ENCODE measurements at places on chromosomes 7 and 10.

DNA sequence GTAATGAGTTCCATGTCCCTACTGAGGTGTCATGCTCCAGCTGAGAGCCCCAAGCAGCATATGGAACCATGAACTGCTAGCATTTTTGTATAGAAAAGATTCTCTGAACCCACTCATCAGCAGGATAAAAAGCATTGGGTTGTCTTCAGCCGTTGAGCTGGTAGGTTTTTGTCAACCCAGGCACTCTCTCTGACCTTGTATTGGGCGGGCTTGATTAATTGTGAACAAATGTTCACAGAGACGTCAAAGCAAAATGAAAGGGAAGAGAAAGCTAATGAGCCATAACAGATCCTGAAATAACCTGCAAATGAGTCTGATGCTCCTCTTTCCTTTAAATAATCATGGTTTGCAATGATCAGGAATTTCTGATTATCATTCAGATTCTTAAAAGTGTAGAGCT lies 924.7 kb upstream of the CELF2 start:
- no peak for DNase-seq

DNA sequence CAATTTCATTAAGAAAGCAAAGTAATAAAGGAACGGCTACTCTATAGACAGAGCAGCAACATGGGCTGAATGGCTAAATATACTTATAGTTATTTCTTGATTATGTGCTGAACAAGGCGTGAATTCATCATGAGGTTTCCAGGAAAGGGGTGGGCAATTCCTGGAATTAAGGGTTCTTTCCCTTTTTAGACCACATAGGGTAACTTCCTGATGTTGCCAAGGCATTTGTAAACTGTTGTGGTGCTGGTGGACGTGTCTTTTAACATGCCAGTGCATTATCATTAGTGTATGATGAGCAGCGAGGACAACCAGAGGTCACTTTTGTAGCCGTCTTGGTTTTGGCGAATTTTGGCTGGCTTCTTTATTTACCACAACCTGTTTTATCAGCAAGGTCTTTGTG lies 28.5 kb upstream of the ZMYND11 start:
- DNase-seq: no peak

DNA sequence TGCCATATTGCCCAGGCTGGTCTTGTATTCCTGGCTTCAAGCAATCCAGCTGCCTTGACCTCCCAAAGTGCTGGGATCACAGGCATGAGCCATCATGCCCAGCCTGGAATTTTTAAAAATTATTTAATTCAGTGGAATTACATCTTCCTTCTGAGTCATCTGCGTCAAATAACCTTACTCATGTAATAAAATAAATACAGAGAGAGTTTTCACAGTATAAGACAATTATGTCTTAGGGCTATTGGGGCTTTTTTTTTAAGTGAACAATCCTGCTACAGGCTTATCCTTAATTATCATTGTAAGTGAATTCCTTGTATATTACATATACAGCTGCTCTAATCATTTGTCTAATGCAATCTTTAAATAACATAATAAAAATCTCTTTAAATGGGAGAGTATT lies 108.3 kb downstream of the MAPK8 start:
- peak; percentile 87 for DNase-seq

DNA sequence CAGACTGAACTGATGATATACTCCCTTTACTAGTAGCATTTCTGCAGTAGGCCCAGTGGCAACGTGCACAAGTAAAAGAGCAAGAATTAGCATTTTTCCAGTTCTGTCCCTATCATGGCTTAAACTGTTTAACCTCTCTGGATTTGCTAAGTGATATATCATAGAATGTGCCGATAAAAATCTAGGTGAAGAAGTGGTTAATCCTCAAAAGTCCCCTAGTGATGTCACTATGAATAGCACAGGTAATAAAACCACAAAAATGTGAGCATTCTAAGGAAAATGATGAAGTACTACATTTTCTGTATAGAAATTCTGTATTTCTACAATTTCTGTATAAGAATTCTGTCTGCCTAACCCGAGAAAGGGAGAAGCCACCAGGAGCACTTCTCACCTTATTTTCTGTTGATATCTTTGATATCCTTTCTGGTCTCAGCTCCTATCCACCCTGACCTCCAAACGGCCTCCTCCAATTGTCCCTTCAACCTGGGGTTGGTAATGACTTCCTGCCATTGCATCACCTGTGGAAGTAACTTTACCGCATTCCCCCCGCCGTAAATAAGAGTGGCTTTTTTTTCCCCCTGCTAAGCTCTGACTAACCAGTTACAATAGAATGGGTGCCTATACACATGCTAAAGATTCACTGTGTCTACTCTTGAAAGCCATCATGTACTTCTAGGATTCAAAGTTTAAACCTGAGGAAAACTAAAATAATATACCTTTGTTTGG lies 155.9 kb upstream of the ASAH2 start:
- no peak for DNase-seq

DNA sequence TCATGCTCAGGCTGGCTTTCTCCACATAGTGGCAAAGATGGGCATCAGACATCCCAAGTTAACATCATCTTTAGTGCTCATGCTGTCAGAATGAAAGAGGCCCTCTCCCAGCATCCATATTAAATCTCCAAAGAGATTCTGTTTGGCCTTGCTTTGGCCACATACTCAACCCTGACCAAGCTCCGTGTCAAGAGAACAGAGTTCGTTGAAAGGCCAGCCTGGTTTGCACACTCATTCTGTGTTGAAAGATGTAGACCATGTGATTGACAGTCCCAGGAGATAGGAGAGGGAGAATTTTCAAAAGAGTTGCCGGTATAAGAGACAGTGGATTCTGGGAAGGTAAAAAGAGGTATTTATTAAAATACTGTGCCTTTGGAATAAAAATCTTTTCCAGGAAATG lies 19.7 kb downstream of the MET start:
- DNase-seq: peak; percentile 55

DNA sequence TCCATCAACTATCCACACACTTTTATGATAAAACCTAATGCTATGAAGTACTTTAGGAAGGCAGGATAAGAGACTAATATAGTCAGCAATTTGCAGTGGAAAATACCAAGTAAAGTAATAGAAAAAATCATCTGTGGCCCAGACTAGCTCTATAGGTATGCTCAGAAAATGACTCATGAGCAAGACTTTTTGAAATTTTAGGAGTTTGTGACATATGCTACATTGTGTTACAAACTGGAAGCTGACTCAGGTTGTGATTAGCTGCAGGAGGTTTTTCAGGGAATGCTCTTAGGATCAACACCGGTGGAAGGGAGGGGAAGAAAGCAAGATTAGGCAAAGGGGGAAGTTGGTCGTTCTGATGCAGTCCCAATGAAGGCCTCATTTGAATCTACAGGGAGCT lies 56.1 kb downstream of the FEZF1 start:
- no peak for DNase-seq

- DNase-seq: no peak
Measured at GRCh38 chr10:58963101-58963534, 213.3 kb upstream of the PHYHIPL start.

GRCh38 chr7:92156990-92157389 lies 22.0 kb downstream of the LRRD1 start:
- DNase-seq: no peak

GRCh38 chr10:52463826-52464225 lies 149.7 kb downstream of the DKK1 start:
- no peak for DNase-seq

DNA sequence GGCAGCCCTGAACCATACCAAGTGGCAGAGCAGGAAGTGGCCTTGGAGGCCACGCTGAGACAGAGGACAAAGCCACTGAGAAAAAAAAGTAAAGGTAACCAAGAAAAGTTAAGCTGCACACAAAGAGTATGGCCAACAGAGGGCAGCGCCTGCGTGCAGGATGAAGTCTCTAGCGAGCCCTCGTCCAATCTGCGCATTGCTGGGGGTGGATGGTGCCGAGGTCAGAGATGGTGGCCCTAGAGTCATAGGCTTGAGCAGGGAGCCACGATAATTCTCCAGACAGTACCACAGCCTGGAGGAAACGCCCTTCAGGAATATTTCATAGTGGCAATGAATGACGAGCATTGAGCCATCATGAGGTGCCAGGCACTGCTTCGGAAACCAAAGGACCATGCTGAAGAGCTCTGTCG lies 9.7 kb downstream of the ATP6V0E2 start:
- DNase-seq: peak; percentile 48

- no peak for DNase-seq
Measured at GRCh38 chr7:112897839-112898431, 107.7 kb upstream of the TMEM168 start.

- no peak for DNase-seq
Measured at GRCh38 chr10:55398497-55398882, 597.5 kb upstream of the PCDH15 start.

DNA sequence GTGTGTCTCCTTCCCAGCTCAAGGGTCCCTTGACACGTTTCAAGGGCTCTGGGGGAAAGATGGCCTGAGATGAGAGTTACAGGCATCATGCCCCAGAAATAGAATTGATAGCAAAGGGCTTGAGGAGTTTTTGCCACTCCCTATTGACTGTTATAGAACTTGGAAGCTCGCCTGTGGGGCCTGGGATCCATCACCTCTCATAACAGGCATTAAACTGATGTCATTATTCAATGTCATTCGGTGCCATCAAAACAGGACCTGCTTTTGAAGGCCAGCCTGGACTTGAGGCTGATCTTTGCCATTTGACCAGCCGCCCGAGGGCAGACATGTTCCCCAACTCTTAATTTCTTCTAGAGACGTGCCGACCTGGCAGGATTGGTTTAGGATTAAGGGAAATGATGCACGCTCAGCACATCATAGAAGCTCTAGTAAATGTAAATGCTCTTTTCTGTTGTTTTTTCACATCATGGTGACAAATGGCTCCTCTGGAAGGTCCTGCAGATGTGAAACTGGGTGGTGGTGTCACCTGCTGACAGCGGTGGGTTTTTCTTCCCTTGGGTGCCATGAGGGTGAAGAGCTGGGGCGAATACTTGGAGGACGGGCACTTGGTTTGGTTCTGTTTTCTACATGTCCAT lies 16.7 kb upstream of the KLF6 start:
- no peak for DNase-seq

DNA sequence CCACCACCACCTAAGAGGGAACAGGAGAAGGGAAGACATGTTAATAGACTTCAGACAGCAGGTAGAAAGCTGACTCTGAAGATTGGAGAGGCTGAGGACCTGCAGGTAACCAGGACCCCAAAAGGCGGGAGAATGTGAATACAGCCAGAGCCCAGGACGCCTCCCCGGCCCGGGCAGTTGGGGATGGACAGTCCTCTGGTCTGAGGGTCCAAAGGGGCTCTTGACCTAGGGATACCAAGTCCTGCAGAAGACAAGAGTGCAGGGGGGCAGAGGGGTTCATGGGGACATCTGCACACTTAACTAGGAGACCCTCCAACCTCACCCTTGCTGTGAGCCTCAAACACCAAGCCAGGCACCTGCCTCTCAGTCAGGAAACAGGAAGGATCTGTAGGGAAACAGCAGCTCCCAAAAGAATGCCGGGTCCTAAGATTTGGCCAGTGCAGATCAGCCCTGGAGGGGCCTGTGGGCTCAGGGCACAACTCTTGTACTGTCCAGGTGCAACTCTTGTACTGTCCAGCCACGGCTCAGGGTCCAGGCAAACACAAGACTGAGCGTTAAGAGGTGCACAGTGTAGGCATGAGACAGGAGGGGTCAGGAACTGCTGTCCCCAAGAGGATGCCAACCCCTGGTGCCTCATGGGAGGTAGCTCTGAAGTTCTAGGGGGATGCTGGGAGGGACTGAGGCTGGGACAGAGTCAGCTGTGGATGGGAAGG lies 2.3 kb upstream of the STK32C start:
- DNase-seq: no peak

GRCh38 chr10:98370831-98371820 lies 43.9 kb downstream of the PYROXD2 start:
- no peak for DNase-seq

DNA sequence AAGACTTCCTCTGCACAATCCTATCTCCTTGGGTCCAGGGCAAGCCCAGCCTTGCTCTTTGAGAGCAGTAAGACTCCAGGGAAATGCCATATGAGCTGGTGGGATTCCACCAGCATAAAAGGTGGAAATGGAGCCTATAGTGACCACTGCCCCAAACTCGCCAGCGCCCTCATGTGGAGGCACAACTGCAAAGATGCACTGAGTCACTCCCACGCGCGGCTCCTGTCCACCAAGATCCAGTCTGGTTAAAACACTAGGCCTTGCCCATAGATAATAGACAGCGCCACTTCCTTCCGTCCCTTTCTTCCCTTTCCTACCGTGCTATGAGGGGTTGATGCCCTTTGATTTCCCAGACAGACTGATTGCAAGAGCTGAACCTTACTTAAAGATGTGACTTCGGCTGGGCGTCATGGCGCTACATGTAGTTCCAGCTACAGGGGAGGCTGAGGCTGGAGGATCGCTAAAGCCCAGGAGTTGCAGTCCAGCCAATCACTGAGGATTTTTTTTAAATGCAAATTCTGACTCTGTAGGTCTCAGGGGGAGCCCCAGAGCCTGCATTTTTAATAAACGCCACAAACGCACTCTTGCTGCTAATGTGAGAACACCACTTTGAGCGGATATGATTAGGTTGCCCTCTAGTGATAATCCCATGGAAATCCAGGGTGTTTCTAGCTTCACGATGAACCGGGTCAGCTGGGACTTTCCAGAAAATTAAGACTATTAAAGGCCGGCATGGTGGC lies 136.5 kb downstream of the EPC1 start:
- peak; percentile 73 for DNase-seq

GRCh38 chr7:35241884-35242283 lies 12.0 kb downstream of the TBX20 start:
- peak; percentile 10 for DNase-seq

- no peak for DNase-seq
Measured at GRCh38 chr7:71220210-71220695, 88.3 kb downstream of the GALNT17 start.

- DNase-seq: peak; percentile 82
Measured at GRCh38 chr7:55552320-55553023, 19.8 kb downstream of the VOPP1 start.

GRCh38 chr10:103082683-103083082 lies 110.4 kb downstream of the NT5C2 start:
- DNase-seq: no peak

- no peak for DNase-seq
Measured at GRCh38 chr7:11570205-11570604, 261.8 kb downstream of the THSD7A start.

DNA sequence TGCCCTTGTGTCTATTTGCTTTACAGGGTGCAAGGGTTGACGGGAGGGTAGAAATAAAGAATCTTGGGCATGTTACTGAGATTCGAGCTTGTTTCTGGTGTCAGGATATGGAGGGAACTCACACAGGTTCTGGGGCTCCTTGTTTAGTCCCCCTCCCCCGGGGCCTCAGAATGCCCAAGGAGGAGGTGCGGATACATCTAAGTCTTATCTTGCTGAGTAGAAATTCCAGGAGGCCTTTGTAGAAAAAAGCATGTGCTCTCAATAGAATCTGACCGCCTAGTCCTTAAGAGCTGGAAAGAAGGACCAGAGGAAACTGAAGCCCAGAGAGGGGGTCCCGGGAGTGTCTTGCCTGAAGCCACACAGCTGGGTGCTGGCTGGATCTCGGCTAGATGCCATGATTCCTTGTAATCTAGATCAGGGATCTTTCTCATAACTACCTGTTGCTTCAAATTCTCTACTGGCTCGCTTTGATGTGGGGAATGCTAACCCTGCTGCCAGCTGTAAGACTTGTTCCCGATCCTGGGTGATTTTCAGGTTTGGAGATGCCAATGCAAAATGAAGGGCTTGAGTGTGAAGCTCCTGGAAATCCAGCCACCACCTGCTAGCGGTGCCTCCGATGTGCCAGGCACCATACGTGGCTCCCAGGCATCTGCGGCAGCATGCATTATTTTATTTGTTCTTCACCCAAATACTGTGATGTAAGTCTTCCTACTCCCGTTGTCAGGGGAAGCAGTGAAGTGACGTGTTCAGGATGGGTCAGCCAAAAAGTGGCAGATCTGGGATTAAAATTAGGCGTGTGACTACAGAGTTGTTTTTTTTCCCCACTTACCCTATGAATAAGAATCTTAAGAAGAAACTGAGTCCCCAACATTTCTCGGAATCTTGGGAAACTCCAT lies 226.0 kb downstream of the TCF7L2 start:
- no peak for DNase-seq

Data from EH (cell line).